ENCODE measurements at places on chromosomes 7 and 10.

DNA sequence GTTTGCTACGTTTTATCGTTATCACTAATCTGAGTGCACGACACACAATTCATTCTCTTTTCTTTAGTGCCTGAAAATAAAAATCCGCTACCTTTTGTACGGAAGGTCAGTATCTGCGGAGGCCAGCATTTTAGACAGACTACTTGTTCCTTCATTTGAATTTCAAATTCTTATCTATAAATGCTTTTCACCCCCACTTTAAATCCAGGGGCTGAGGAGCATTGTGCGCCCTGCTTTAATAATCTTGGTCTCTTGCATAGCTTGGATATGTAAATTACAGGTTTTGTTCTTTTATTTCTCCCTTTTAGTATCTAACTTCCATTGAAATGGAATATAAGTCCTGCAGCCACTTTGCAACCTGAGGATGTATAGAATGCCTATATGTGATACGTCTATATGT lies 44.7 kb downstream of the NRP1 start:
- DNase-seq: no peak

- DNase-seq: no peak
Observed at GRCh38 chr7:2494191-2495130, 18.3 kb upstream of the GRIFIN start.

DNA sequence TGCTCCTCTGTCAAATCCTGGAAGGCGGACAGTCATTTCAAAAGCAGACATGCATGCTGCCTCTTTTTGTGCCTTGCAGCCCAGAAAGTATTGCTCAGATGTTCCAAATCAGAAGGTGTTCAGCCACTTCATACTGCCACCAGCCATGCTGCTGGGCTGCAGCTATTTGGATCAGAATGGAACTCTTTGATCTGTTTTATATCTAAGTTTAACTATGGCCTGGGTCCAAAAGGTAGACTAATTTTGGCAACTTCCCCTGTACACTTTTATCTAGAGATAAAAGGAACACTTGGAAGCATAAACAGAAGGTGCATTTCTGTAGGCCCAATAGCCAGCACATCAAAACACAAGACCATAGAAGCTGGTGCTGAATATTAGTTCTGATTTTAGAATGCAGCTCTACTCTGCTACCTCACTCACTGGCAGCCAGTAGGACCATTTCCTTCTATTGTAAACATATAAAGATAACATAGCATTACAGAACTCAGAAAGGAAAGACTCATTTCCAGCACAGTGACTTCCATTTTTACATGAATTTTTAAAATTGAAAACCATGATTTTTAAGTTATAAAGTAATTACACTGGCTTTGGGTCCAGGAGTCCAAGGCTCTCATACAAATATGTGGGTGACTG lies 143.1 kb upstream of the CAV2 start:
- DNase-seq: no peak

- DNase-seq: no peak
Observed at GRCh38 chr7:139861803-139862202, 32.7 kb downstream of the TBXAS1 start.
